Glomerular endothelial cell (primary cell): ENCODE measurements at places on chromosomes 7 and 10. TPM values are rescaled to one million over a fixed set of nuclear protein-coding genes. Genes with fewer than 3 reads are reported as not detected.

FRAT1 gene
- 3.3 and 5.7 TPM in 2 replicates for total RNA-seq

DNA sequence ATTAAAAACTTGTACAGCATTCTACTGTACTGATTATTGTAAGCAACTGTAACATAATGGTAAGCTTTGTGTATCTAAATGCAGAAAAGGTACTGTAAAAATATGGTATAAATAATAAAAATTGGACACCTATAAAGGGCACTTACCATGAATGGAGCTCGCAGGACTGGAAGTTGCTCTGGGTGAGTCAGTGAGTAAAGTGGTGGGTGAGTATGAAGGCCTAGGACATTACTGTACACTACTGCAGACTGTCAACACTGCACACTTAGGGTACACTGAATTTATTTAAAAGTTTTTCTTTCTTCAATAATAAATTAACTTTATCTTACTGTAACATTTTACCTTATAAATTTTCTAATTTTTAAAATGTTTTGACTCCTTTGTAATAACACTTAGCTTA is 118.6 kb upstream of the ASAH2 start:
- no peak for DNase-seq

- DNase-seq, result no peak
These were observed 17.9 kb upstream of the PPA1 start for GRCh38 chr10:70250961-70251680.

DNA sequence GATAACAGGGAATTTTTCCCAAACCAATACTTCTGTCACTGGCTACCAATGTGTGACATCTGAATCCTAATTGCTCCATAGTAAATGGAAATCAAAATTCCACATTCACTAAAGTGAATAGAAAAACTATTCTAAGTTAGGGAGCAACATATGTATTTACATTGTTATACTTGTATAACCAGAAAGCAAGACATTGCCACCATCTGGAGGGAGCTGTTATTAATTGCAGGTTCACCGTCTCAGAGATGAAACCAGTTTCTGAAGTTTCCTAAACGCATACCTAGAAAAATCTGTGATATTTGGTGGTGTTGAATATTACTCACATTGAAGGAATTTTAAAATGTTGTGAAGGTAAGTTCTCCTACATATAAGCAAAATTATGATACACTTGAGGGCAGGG is 390.1 kb downstream of the NXPH1 start:
- DNase-seq, result no peak

DNA sequence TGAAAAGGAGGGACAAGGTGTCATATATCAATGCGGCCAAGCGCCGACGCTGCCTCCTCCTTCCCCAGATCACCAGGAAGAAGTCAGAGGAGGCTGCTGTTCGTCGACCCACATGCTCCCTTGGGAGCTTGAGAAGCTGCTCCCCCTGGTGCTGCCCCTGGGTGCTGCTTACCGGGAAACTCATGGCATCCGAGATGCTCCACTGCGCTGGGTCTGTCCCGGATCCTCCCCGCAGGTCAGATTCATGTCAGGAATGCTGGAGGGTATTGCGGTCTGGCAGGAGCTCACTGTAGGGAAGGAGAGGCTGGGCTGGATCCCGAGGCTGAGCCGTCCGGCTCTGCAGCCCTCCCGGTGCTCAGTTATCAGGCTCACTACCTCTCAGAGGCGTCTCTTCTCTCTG is 123.7 kb upstream of the FAM20C start:
- DNase-seq, result no peak

DNA sequence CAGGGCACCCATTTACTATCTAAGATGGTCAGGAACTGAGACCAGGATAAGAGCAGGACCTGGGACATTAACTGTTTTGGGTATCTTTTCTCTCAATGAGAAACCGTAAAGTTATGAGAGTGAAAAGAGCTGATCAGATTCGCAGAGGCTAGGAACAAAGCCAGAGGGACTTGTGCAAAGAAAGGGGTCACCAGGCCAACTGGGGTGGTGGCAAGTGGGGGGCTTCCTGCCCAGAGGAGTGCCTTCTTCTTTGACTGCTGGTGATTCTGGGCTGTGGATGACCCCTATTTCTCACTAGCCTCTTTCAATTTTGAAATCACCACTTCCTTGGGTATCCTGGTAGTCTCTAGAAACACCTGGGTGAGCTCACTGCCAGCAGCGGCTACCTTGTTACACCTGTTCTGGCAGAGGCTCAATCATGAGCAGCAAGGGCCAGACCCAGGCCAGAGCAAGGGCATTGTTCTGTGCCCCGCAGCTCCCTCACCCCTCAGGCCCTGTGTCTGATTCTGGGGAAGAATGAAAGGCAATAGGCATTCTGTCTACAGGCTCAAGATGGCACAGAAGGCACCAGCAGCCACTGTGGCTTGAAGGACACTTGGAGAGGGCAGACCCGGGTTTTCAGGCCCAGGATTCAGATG is 999 bp downstream of the SFTPD start:
- no peak for DNase-seq

DNA sequence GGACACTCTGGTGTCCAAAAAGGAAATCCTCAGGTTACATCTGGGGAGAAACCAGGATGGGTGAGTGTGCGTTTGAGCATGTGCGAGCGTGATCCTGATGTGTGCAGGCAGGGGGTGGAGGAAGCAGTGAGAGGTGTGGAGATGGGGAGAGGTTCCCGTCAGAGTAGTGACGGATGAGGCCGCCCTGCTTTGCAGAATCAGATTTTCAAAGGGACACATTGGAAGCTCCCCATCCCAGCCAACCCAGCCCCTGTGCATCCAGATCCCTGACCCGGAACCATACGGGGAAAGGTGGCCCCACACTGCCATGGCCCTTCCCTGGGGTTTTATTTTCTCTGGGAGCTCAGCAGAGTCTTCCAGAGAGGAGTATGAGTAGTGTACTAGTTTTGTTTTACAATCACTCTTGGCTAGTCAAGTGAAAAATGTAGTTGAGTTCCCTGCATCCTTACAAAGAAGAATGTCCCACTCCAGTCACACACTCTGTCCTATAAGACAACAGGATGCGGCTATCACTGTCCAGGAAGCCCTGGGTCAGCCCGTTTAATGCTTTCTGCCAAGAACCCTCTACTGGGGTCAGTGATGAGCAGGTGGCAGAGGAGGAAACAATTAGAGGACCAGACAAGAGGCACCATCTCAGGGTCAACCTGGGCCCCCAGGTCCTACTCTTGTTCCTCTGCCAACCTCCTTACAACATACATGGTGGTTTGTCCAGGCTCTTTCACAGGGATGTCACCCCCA is 46.8 kb upstream of the PDLIM1 start:
- DNase-seq, result no peak

- no peak for DNase-seq
These were observed 167.9 kb downstream of the CUX1 start for GRCh38 chr7:101985057-101985902.

GRCh38 chr7:114085313-114085591 is 166.4 kb upstream of the PPP1R3A start:
- no peak for DNase-seq

GRCh38 chr7:29853789-29854188 is 47.5 kb downstream of the WIPF3 start:
- DNase-seq, result no peak

DNA sequence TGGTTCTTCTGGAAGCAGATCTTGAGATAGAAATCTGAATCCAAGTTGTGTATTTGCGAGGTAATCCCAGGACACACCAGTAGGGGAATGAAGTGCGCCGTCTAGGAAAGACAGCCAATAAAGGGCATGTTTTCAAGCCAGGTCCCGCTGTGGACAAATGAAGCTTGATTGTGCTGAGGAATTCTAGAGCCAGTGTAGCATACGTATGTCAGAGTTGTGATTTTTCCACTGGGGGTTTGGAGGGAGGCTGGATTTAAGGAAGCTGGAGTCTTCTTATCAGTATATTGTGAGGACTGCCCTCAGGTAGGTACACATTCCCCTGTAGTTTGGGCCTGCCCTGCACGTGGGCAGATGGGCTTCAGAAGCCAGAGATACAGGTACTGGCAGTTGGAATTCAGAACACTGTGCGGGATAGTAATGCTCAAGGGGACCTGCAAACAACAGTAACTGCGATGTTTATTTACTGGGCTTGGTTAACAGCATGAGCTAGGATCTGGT is 50.9 kb downstream of the GALNT11 start:
- DNase-seq, result no peak

DDC gene
- not detected in 2 replicates for total RNA-seq

- no peak for DNase-seq
These were observed 3.4 kb downstream of the IFRD1 start for GRCh38 chr7:112453505-112454171.

DNA sequence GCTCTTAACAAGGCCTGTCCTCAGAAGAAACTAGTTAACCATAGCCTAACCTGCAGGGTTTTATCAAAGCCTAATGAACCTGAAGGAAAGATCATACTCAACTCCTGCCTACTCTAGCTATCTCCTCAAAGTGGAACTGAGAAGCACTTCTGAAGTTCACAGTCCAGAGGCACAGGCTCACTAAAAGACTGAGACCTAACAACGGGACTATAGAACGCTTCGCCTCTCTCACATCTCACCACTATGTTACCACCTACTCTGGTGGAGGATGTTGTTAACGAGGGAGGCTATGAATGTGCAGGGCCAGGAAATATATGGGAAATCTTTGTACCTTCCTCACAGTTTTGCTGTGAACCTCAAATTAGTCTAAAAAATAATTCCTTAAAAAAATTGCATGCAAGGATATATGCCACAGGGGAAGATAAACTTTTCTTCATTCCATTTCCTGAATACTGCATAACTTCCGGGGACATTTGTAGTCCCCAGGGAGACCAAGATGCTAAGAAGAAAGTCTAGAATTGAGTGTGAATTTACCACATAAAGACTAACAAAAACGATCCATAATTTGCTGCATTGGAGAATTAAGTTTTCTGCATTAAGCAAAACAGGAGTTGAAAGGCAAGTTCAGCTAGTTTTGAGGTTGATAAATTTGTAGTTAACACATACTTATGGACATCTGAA is 21.6 kb downstream of the LIPJ start:
- DNase-seq, result no peak

DNA sequence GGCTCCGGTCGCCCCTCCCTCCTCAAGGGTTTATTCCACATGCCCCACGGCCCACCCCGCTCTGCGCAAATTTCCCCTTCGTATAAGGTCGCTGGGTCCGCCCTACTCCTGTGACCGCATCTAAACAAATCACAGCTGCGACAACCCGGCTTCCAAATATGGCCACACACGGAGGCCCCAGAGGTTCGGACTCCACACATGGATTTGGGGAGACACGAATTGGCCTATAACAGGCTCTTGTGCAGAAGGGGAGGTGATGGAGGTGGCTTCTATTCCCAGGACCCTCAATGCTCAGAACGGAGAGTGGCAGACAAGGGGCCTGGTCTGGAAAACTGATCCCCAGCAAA is 90.1 kb downstream of the FOXL3 start:
- no peak for DNase-seq

DNA sequence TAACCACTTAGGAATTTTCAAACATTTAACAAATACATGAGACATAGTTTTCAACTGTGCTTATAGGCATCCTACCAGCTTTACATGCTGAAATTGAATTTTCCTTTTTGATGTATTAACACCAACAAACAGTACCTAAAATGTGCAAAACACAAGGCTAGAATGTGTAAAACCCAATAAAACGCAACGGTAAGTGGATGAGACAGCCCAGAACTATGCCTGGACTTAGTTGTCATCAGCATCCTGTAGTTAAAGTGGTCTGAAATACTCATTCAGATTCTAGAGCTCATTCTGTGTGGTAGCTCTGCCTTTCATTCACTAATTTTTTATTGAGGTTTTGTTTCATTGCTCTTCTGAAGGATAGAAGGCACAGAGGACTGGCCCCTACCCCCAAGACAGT is 137.1 kb downstream of the BMPER start:
- no peak for DNase-seq

- no peak for DNase-seq
These were observed 248.1 kb downstream of the EMX2 start for GRCh38 chr10:117790621-117791020.

ARL3 gene
- total RNA-seq, result 6.4 and 7.4 TPM in 2 replicates

PPIF gene
- 27.6 and 31.6 TPM in 2 replicates for total RNA-seq

DNA sequence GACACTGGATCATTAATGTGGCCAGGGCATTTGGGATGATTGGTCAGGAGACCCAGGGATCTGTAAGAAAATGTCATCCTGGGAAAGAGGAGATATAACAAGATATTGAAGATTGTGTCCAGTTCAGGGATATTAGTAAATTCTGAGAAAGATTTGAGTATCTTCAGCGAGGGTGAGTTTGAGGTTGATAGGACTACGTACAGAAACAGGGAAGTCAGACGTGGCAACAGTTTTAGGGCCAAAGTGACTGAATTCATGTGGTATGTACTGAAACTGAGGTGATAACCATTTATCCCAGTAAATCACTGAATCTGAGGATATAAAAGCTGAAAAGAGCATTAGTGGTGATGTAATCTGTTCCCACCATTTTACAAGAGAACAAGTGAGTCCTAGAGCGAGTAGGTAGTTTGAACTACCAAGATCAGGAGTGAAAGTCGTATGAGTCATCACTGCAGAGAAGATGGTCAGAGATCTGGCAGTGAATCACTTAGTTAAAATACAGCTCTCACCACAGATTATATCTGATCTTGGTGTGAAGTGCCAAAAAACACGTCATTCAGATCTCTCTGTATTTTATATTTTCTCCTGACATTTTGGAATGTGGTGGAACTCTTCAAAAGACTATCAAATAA is 220.5 kb downstream of the CDK14 start:
- peak; percentile 83 for DNase-seq

GRCh38 chr7:27250557-27251070 is 8.0 kb downstream of the EVX1 start:
- DNase-seq, result no peak

ACBD7 gene
- total RNA-seq, result 1.4 TPM in 1 of 2 replicates, not detected in the other

DNA sequence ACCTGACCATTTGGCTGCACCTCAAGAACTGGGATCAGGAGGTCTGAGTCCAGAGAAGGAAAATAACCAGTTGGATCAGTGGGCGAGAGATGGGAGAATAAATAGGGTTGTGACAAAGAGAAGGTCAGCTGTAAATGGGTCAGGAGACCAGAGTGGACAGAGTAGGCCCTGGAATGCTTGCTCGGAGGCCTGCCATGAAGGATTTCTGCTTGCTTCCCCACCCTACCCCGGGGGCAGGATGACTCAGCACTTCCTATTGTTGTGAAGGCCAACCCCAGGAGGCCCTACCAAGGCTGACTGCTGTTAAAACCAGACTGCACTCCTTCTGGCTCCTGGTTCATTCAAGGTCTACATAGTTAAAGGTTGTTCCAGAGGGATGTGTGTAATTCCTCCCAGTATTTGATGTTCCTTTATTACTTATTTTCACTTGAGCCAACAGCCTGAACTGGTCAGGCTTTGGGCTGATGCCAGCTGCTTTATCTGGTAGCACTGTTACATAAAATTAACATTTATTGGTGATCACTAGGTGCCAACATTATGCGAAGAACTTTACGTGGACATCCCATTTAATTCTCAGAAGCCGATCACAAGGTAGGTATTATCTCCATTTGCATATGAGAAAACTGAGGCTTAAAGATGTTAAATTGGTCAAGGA is 27.3 kb upstream of the IFRD1 start:
- peak; percentile 72 for DNase-seq

VGF gene
- total RNA-seq, result 0.92 TPM in 1 of 2 replicates, not detected in the other

PON1 gene
- total RNA-seq, result not detected in 2 replicates

GRCh38 chr10:52853704-52854103 is 81.1 kb upstream of the MBL2 start:
- no peak for DNase-seq

GRCh38 chr10:131427281-131427680 is 115.8 kb upstream of the TCERG1L start:
- DNase-seq, result no peak
